IPS DF 19.7 (cell line): ENCODE measurements at places on chromosomes 3 and 15.

- no peak for DNase-seq
Observed at GRCh38 chr15:84831028-84831427, 13.9 kb downstream of the ALPK3 start.

GRCh38 chr3:49899815-49900214, 3.9 kb downstream of the MST1R start:
- peak; percentile 52 for DNase-seq

DNA sequence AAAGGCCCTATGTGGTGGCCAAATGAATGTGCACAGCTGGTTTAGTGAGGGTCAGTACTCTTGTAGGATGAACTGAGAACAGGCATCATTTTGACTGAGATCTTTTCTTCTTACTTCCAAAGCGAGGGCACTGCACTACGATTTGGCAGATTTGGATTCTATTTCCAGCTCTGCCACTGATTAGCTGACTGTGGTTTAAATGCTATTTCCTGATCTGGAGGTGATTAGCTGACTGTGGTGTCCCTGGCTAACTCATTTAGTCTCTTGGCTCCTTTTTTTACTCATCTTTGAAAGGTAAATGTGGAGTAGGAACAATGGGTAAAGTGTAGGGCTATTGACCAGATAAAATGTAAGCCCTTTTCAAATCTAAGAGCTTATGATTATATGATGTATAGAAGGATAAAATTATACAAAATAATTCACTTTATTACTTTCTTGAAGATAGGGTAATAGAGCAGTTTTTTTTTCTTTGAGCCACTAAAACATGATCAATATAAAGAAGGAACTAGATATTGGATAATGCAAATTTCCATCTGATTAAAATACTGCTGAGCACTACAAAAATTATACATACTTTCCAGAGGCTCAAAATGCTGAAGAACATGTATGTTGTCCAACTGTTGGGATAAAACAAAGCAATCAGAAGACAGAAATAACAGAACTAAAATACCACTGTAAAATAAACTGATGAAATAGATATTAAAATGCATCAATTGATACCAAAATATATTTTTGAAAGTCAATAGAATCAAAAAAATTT, 39.7 kb upstream of the PLOD2 start:
- no peak for DNase-seq

DNA sequence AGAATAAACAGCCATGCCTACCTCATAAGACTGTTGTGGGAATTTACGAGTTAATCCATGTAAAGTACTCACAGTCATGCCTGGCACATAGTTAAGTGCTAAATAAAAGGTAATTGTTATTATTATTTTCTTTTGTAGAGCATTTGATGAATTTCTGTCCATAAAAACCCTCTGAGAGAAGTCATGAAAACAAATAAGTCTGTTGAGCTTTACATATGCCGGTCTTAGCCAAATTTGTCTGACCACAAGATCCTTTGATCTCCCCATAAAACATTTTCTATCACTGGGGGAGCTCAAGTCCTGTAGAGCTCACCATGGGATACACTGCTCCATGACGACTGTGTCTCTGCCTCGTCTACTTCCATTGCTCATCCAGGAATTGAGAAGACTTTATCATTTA, 114.0 kb downstream of the MAGI1 start:
- no peak for DNase-seq

DNA sequence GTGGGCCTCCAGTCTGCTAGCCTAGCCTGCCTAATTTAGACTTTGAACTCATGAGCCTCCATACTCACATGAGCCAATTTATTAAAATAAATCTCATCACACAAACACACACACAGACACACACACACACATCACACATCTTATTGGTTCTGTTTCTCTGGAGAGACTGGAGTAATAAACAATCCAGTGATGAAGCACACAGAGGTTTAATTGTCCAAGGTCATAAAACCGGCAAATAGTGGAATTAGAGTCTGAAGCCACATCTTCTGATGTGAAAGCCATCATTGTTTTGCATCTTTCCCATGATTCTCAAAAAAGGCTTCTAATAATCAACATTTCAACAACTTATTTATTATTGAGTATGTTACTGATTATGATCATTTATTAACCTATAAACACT, 249.4 kb upstream of the KCNH8 start:
- no peak for DNase-seq

DNA sequence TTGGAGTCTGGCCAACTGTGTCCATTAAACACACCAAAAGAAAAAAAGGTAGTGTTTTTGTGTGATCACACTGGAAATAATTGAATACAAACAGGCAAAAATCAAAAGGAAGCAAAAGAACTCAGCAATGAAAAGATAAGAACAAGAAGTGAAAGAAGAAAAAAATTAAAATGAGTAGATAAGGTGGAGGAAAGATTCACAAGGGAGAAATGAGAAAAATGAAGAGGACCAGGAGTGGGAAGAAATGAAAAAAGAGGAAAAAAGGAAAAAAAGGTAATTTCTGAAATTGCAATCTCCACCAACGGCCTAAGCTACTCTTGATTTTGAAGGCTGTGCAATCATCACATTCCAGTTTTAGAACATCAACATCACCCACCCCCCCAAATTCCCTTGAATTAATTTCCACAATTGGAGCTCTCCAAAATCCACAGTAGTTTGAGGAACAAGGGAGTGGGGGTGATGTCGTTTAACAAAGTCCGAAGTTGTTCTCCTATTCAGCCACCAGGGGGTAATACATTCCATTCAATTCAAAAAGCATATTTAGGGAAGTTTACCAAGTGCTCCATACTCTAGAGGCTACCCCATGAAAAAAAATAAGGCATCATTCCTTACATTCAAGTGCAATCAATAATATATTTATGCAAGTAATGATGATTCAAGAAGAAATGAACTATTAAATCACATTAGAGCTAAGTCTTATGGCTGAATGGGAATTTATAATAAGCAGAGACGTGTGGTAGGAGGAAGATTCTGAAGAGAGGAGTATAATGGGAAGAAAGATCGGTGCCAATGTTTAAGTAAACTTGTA, 37.4 kb downstream of the ZNF860 start:
- no peak for DNase-seq

DNA sequence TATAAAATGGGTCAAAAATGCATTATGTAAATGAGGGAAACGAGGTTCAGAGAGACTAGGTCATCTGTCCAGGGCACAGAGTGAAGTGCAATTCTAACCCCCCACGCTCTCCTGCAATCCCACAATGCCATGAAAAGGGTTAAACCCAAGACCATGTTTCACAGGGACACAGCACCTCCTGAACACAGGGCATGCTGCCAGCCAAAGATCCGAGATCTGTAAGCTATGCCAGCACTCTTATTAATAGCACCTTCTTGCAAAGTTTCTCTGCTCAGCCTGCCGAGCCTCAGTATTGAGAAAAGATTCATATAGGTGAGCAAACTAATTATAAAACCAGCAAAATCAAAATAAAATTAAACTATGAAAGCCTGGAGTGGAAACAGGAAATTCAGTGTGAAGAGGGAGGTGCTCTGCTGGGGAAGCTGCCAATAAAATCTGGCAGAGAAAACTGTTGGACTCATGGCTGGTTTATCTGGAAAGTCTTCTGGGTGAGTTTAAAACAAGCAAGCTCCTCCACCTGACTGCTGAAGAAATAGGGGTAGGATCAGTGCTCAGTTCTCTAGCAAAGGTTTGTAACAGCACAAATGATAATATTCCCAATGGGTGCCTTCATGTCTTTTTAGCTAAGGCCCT, 50.3 kb downstream of the LRIG1 start:
- no peak for DNase-seq

- DNase-seq: no peak
Observed at GRCh38 chr3:129954514-129954913, 20.0 kb upstream of the TRH start.

DNA sequence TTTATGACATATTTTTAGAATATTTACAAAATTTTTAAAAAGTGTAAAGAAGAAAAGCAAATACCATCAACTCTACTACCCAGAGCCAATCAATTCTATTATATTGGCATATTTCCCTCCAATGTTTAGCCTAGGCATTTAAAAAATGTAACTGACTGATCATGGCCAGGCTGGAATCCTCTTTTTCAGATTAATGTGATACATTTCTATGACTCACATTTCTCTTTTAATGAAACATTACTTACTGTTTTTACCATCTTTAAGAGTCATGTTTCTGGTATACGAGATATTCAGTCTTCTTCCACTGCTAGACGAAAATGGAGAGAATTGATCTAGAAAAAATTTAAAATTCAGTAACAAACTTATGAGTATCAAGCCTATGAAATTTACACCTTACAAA, 53.4 kb upstream of the DCUN1D1 start:
- DNase-seq: no peak

GRCh38 chr3:10428406-10429091, 76.8 kb downstream of the ATP2B2 start:
- DNase-seq: no peak

- DNase-seq: no peak
Observed at GRCh38 chr3:5030152-5030551, 50.9 kb downstream of the BHLHE40 start.

DNA sequence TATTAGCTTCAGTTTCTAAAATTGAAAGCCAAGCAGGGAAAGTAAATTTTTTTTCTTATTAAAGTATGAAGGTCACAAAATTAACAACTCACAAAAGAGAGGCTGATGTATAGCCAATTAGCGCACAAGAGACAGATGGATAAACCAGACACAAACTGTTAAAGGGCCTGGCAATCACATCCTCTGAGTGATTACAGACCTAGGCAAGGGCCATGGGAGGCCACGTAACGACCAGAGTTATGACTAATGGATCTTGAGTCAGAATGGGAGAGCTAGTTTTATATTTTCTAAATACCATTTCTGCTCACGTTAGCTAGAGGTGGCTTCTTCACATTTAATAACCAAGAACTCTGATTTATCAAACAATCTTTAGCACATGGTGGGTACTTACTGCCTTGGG, 17.8 kb upstream of the SCAMP5 start:
- DNase-seq: no peak

GRCh38 chr3:171229173-171229572, 202.7 kb upstream of the SLC2A2 start:
- DNase-seq: no peak

DNA sequence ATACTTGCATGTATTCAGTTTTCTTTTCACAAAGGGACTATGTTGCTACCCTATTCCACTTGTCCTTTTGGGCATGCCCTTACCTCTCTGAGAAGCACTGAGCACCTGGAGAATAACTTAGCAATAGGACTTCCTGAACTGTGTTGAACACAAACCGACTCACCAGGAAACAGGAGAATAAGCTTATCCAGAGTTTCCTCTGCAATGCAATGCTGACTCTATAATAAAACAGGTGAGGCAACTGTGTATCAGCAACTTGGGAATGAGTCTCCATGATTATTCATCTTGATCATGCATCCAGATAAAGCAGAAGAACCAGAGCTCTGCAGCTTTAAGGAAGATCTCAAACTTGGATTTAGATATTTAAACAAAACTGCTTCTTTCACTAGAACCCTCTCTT, 806.5 kb downstream of the IGSF11 start:
- DNase-seq: no peak

GRCh38 chr15:85470563-85471271, 90.3 kb downstream of the AKAP13 start:
- no peak for DNase-seq

GRCh38 chr15:33801954-33802353, 166.3 kb upstream of the CHRM5 start:
- DNase-seq: no peak

DNA sequence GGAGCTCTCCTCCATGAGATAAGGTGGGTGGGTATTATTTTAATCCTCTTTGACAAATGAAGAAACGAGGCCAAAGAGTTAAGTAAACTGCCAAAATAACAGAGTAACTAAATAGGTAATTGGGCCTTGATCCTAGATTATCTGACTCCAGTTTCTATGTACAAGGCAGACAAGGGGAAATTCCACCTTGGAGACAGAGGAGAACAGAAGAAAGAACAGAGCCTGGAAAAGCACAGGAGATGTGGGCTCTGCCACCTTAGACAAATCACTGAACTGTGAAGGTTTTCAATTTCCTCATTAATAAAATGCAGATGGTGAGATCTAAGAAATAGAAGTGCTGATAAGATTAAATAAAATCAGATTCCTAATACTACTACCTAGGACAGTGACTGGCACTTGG, 310.2 kb upstream of the TLE3 start:
- DNase-seq: no peak

DNA sequence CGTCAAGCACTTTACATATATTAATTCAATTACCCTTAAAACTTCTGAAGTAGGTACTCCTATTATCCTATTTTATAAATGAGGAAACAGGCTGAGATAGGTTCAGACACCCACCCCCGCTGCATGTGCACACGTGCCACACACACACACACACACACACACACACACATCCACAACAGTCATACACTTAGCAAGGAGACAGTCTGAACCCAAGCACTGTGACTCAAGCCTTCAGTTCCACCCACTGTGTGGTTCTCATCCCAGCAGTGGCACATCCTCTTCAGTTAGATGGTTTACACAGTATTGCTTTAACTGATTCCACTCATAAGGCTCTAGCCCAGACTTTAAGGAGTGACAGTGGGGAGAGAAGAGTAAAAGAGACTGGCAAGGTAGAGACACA, 91.1 kb upstream of the FGF7 start:
- DNase-seq: no peak

DNA sequence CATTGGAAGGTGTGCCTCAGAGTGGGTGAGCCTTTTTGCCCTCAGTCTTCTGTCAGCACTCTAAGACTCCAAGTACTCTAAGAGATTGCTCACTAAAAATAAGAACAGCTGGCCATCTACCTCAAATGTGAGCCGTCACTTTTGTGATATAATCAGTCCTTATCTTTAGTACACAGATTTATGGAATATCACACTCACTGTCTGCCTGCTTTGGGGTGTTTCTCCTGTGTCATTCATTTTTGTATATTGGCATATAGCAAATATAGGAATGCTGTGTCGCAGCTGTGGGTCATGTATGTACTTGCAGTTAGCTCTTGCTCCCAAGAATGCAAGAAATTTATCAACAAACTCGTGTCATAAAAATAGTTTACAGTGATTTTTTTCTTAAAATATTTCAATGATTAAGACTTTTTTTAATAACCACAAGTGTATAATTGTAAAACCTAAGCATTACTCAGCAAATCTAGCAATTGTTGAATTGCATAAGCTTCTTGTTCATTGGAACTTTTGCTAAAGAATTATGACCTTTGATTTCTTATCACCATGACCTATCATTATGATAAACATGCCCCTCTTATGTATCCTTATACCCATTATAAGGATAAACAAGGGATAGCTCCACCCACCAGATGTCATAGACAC, 18.8 kb downstream of the SETD5 start:
- DNase-seq: no peak

DNA sequence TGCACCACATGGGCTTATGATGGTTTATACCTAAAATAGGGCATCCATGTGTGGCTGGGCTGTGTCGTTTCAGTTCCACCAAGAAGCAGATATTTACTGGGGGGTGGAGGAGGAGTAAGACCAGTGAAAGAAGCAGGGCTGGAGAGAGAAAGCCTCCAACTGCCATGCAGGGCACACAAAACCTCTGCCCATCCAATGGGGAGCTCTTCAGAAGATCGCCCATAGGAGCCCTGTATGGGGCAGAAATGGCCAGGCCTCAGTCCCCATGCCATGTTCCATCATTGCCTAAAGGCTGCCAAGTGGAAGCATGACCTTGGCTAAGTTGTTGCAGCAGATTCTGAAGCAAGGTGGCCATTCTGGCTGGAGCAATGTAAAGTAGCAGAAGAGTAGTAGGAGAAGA, 277.0 kb downstream of the MEX3B start:
- no peak for DNase-seq

GRCh38 chr15:40843885-40844695, at the start of gene SPINT1:
Gene SPINT1, plus strand, starts transcription at chr15:40844048. Its CDS starts 507 bp downstream, at chr15:40844555.
- no peak for DNase-seq
